ENCODE measurements at places on chromosomes 1 and 21.

GRCh38 chr1:198681252-198681651 is 42.4 kb downstream of the PTPRC start:
- no peak for DNase-seq

GRCh38 chr1:43936431-43937151 is 3.0 kb downstream of the ARTN start:
- DNase-seq = no peak

DNA sequence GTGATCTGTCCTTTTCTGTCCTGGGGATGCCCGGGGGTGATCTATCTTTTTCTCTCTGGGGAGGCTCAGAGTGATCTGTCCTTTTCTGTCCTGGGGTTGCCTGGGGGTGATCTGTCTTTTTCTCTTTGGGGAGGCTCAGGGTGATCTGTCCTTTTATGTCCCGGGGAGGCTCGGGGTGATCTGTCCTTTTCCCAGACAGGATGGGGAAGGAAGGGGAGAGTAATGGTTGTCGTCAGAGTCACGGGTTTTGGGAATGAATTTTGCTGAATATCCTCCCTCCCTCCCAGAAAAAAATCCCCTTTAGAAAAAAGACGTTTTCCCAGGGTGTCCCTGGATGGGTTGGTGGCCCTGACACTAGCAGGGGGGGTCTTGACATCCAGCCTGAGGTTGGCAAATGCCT is 91.5 kb downstream of the ARHGEF10L start:
- DNase-seq = no peak

DNA sequence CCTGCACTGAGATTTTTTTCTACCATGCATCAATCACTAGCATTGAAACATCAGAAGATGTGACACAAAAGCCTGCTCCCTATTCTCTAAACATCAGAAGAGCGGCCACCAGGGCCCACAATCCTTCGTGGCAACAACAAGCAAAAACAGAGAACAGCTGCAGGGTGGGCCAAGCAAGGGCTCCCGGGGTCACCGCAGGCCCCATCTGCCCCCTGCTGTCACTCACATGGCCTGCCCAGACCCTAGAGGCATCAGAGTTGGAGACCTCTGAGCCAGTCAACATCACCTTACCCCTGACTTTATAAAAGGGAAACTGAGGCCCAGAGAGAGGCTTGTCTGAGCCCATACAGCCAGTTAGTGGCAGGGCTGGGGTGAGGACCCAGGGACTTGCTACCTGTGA is 1.8 kb downstream of the LAPTM5 start:
- no peak for DNase-seq

DNA sequence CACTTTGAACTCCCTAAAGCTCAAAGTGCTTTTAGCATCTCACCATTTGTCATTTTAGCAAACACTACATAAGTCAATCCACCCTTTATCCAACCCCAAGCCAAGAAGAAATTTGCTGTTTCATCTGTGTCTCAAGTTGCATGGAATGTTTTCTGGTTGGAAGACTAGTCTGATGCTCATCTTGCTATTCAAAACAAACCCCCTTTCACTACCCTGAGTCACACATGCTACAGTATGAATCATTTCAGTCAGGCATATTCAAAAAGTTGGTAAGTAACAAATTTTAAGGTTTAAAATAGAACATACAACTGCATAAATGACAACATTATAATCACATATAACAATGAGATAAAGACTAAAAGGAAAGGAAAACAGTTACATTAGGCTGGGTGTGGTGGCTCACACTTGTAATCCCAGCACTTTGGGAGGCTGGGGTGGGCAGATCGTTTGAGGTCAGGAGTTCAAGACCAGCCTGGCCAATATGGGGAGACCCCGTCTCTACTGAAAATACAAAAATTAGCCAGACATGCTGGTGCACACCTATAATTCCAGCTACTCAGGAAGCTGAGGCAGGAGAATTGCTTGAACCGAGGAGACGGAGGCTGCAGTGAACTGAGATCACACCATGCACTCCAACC is 38.7 kb downstream of the DSTYK start:
- DNase-seq = no peak

- no peak for DNase-seq
These were observed 9.5 kb downstream of the SIM2 start for GRCh38 chr21:36708286-36709029.

DNA sequence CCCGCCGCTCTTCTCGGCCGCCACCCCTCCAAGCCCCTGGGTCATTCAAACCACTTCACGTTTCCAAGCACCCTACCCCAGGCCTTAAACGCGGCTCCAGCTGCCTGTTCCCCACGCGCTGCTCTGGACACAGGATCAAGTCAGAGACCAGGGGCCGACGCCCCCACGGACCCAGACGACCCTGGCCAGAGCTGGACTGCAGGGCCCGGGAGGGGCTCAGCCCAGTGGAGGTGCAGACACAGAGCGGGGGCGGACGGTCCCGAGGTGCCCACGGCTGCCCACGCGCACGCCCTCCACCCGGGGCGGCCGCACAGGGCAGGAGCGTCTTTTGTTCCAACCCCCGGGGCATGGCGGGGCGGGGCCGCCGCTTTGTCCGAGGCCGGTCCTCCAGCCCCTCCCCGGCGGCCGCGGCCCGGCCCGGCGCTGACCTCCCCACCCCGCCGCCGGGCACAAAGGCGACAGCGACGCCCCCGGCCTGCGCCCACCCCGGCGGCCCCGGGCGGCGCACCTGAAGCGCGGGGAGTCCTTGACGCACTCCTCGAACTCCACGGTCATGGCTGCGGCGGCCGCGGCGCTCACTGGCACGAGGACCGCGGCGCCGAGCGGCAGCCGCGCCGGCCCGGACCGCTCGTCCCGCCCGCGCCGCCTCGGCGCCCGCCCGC is 338 bp downstream of the ACAP3 start:
- DNase-seq = no peak

- no peak for DNase-seq
These were observed 122.7 kb downstream of the ST6GALNAC5 start for GRCh38 chr1:76989976-76990375.

DNA sequence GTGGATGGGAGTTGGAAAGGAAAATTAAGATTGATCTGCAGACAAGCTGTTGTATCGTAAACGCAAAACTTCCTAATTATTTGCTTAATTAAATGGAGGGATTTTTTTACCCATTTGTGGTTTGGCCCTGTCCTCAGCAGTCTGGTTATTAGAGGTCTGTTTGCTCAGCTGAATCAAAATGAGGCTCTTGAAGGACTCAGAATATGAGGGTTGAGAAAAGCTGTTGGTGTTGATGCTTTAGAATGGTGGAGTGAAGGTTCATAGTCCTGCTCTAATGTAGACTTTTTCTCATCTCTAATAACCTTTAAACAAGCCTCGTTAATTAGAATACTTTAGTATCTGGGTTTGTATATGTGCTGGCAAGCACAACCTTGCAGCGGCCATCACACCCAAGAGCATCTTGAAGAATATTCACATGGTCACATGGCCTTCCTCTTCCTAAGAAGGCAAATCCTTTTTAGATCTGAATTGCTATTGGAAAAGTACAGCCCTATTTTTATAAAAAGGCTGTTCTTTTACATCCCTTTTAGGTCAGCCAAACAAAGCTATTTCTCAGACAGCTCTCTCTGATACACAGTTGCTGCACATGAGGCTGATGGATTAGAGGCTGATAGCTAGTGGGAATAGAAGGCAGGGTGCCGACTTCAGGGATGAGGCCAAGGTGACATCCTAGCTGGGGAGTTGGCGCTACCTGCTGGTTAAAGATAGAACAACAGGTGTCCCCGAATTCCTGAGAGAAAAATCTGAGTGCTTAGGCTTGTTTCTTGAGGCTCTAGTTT is 53.8 kb downstream of the MACF1 start:
- DNase-seq = no peak

DNA sequence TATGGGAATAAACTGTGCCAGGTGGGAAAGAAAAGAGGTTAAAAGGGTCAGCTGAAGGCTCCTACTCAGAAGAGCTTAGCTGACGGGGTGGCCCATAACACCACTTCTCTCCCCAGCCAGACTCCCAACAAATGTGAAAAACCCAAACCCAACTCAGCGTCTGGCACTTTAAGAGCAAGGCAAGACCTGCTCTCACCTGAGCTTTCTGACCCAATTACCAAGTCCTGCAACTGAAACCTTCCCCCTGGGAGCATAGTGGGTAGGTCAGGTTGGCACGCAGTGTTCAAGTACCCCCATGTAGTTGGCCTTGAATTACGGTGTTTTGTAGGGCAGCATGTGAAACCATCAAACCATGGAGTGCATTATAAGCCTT is 3.2 kb downstream of the IRF6 start:
- DNase-seq = no peak

DNA sequence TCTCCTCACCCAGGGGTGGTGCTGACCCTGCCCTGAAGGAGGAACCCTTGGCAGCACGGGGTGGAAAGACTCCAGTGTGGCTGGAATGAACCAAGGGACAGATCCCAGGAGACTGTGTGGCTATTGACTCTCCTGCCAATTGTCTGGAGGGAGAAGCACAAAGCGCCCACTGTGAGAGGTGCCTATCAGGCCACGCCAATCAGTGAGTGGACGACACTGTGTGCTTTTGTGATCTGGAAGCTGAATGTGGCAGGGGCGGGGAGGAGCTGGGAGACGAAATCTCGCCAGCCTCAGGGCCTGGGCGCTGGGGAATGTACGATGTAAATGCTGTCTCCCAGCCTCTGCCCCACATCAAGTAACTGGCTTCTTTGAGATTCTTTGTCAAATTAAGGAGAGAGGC is 167.1 kb downstream of the ZBTB18 start:
- no peak for DNase-seq

DNA sequence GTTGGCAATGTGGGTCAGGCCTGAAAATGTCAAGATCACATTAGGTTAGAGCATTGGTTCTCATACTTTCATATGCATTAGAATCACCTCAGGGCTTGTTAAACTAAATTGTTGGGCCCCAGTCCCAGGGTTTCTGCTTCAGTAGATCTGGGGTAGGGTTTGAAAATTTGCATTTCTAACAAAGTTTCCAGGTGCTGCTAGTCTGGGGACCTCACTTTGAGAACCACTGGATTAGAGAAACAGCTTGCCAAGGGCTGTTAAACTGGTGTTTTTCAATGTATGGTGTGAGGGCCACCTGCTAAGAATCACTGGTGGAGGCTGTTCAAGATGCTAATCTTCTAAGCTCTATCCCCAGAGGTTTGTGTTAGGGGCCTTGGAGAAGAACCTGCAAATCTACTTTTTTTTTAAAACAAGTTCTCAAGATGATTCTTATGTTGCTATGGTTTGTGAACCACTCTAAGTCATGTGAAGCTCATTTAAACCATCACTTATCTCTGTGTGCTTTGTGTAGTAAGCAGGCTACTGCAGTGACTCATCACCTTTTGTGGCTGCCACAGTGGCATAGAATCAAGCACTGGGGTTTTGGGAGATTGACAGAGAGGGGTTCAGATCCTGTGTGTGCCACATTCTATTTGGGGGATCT is 152.2 kb downstream of the S1PR1 start:
- DNase-seq = no peak

DNA sequence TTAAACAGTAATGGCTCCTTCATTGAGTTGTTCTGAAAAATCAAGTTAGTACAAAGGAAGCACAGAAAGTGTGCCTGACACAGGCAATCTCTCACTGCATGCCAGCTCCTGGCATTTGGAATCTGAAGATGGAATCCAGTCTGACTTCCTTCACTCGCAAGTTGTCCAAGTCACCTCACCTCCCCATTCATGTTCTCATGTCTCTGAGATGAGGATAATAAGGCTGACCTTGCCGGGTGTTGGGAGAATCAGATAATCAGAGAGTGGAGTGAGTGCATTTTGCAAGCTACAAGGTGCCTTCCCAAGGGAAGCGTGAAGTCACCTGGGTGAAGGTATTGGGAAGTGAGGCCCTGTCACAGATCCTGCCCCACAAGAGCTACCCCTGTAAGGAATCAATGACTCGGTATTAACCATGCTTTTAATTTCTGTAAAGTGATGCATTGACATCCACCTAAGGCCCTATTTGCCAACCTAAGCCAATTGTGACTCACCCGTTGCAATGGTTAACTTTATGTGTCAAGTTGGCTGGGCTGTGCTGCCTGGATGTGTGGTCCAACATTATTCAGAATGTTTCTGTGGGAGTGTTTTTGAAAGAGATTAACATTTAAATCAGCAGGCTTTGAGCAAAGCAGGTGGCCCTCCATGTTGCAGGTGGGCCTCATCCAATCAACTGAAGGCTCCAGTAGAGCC is 62.5 kb upstream of the TARBP1 start:
- DNase-seq = no peak

- DNase-seq = no peak
These were observed 460.7 kb upstream of the RGS18 start for GRCh38 chr1:191697556-191697955.

DNA sequence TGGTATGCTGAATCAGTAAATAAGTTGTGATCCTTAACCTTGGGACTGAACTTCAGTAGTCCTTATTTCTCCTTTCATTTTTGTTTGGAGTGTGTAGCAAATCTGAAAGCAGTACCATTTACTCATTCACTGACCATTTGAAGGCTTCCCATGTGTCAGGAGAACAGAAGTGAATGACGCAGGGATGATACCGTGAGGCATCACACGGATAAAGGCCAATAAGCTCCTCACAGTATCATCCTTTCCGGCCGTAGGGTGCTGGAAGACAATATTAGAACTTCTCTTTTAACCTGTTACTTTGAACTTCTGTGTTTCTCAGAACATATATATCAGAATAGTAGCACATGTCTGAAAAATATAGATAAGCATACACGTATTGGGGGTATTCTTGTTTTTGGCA is 21.3 kb downstream of the BACH1 start:
- no peak for DNase-seq

DNA sequence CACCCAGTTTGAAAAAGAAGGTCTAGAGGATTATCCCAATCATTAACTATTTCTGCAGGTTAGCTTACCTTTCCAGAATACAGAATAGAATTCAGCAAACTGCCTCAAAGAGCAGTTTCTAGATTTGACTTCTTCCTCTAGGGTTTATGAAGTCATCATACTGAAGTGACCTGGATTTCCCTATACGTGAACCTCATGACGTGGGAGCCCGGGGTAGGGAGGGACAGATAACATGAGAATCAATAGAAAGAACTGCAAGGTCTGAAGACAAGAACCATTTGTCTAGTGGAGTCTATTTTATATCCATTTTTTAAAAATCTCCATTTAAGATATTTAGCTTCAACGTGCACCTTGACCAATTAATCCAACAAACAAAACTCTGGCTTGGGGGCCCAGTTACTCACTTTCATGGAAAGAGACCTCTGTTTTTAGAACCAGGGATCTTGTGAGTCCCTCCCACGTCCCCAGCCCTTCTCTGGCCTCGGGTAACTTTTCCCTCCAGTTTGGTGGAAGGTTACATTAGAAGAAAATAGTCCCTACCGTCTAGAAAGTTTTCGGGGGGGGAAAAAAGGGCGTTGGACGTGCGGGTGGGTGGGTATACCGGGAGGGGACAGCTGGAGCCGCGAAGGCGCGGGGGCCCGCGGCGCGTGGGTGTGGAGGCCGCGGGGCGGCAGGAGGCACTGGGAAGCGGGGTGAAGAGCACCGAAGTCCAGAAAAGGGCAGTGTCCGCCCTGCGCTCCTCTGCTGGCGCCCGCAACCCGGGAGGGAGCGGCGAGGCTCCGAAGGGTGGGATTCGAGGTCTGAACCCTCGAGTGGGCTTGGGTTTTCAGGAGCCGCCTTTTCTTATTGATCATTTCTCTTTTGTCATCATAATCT is 13.8 kb upstream of the POGZ start:
- no peak for DNase-seq

- no peak for DNase-seq
These were observed 1049.6 kb upstream of the ADGRL4 start for GRCh38 chr1:80056179-80056578.

- no peak for DNase-seq
These were observed 1.4 kb downstream of the MATN1 start for GRCh38 chr1:30721812-30722537.

Measured in iPS DF 19.7 (cell line).